Stimulated activated CD8-positive, alpha-beta memory T cell treated with anti-CD3 and anti-CD28 coated beads, Interleukin-4, amount 100 ng/mL, for 1 hour (primary cell): ENCODE measurements at places on chromosomes 7 and 10.

- no peak for DNase-seq
Observed at GRCh38 chr10:44030132-44030531, 354.8 kb downstream of the CXCL12 start.

DNA sequence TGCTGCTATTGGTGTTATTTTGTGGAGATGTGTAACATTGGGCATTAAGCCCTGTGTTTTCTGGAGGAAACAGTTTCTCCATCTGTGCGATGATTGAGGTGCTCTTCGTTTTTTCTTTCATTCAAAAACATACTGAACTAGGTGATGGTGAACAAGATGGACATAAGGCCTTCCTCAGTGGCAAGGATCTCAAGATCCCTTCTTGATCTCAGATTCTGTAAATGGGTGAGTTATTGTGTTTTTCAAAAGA, 759 bp upstream of the ELAPOR2 start:
- DNase-seq, result no peak

- no peak for DNase-seq
Observed at GRCh38 chr10:34479520-34480179, 335.4 kb downstream of the PARD3 start.

DNA sequence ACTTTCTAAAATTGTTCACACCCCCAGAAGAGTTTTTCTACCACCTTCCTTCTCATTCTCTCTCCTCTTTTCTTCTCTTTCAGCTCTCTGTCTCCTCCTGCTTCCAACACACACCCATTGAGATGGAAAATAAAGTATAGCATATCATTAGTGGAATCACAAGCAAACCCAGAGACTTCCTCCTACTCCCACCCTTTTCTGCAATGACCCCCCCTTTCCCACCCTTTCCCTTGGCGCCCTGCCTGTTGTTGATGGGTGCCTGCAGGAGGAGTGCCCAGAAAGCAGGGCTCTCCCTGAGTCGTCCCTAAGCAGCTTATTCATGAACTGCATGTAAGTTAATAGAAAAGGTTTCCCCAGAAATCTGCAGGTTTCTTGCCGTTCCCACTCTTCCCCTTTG, 300.0 kb downstream of the PLXNA4 start:
- no peak for DNase-seq

DNA sequence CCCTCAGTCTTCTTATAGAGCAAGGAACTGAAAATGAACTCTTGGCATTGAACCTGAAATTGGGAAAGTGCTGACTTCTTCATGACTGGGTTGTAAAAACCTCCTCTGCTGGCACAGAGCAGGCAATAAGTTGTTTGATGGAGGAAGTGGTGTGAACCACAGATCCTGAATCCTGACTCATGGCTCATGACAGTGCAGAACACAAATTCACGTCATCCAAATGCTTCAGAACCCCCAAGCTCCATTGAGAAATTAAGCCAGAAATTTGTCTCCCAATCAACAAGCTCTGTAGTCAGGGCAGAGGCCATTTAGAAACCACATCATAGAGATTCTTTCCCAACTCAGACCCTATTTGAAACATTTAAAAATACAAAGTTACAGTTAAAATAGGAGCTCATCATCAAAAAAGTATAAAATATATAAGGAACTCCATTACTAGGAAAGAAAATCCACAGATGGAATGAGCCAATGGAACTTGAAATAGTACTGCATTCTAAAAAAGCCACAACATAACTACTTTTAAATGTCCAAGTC, 10.3 kb upstream of the STK17A start:
- no peak for DNase-seq

GRCh38 chr7:12674861-12675260, 12.6 kb upstream of the ARL4A start:
- no peak for DNase-seq

GRCh38 chr10:79103129-79103528, 34.4 kb downstream of the ZMIZ1 start:
- DNase-seq, result no peak

DNA sequence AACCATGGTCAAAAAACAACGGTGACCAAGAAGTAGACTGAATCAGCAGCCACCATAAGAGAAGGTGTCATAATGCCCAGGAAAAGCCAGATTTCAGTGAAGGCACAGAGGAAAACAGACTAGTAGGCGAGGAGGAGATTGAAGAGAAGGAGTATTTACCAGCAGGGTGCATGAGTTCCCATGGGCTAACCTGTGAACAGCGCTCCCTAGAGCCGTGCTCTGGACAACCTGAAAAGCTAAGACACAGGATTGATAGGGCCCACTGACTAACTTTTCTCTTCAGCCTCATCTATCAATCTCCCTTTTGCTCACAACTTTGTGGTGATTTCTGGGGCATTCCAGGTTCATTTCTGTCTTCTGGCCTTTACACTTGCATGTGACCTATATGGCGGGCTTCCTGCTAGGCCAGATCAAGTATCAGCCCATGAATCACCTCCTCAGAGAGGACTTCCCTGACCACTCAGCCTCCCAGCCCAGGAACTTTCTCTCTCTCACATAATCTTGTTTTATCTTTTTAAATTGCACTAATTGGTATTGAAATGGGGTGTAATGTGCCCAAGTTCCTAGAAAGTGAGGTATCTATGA, 12.8 kb downstream of the ANKRD22 start:
- no peak for DNase-seq

- DNase-seq, result no peak
Observed at GRCh38 chr7:144001543-144001942, 1.4 kb downstream of the OR6B1 start.

GRCh38 chr7:157461573-157462418, 125.0 kb downstream of the DNAJB6 start:
- DNase-seq, result no peak

DNA sequence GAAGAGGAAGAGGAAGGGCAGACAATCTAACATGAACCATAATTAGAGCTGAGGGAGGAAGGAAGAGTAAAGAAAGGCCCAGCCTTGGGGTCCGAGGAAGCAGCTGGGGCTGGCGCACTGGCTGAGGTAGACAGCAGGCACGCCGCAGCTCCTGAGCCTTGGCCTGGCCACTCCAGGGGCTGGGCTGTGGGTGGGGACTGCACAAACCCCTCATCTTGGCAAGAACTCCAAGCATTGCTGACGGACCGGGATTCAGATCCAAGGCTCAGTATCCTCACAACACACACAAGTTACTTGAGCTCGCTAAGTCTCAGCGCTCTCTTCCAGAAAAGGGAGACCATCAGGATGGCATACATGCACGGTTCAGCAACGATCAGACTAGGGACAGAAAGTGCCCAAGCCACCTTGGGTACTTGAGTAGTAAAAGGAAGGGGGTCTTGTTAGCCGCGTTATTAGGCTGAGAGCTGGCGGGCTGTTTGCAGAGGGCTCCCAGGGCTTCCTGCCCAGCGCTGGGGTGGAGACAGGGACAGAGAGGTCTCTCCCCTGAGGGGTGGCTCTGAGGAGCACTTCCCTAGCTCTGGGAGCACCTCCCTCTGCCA, 4.5 kb downstream of the TNS3 start:
- no peak for DNase-seq

DNA sequence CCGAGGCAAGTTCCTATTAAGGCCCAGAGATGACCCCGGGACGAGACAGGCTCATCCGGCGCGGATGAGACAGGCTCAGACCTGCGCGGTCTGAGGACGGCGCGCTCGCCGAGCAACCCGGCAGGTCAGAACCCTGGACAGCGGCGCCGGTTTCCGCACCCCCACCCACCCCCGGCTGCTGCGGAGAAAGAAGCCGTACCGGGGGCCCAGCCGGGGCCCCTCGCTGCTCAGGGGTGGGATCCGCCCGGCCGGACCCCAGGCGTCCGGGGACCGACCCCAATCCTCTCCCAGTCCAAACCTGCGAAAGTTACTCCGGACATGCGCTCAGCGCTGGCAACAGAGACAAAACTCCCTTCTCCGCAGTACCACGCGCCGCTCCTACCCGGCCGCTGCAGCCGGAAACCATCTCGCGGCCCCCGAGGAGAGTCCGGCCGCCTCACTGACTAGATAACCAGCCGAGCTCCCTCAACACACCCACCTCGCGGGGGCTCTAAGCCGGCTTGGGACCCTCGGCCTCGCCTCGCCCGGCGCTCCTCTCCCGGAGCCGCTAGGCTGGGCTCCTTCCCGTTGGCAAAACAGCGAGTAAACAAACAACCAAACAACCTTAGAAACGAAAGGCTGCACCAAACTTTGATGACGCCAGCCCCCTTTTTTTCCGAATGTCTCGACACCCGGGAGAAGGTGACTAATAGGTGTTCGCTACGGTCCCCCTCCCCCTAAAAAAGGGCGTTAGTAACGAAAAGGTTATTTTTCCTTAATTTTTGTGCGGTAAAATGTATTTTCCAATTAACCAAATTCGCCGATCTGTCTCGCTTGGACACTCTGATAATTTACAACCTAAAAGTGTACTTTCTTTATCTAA, 2.3 kb upstream of the DRGX start:
- peak; percentile 16 for DNase-seq

GRCh38 chr10:96370584-96371157, 11.9 kb upstream of the OPALIN start:
- DNase-seq, result peak; percentile 23

DNA sequence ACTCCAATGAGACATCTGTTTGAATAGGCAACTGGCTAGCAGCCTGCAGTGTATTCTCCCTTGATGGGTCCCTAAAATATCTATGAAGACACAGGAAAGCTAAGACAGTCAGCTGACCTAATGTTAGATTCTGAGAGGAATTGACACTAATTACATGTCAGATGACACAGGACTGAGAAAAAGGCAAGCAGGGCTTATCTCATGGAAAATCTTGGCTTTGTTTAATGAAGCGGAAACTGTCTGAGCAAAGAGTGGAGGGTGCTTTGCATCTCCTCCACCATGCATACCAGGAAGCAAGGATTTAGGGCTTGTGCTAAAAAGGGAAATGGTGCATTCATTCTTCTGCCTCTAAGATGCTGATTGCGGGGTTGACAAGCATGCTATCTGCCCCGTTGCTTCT, 135.5 kb upstream of the GLI3 start:
- DNase-seq, result no peak
